Mucosa of descending colon (tissue), 3 donors: ENCODE measurements at places on chromosomes 1 and 21.

- no peak for DNase-seq
Observed at GRCh38 chr21:44703731-44704635, 7.0 kb downstream of the KRTAP10-12 start.

- DNase-seq, result no peak
Observed at GRCh38 chr1:169133801-169134502, 27.5 kb downstream of the ATP1B1 start.

DNA sequence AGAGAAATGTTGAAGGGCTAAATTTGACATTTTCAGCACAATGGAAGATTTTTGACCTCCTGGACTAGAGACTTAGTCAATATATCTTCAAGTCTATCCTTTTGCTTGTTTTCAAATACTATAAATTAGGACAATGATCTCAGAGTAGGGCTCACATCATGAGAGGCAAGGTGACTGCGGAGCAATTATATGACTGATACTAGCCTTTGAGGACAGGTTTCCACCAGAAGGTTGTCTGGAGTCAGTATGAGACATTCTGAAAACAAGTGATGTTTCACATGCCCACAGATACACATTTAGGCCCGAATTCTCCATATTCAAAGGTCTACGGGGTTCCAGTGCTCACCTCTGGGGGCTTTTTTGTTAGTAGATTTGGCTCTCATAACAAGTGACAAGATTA lies 142.3 kb upstream of the SAMSN1 start:
- DNase-seq, result no peak

- DNase-seq, result no peak
Observed at GRCh38 chr1:66342707-66343106, 191.2 kb upstream of the SGIP1 start.

- no peak for DNase-seq
Observed at GRCh38 chr1:47578026-47578720, 140.3 kb downstream of the FOXD2 start.

- DNase-seq, result no peak
Observed at GRCh38 chr1:242203262-242203661, 204.4 kb upstream of the MAP1LC3C start.

GRCh38 chr1:16116002-16116401 lies 39.9 kb downstream of the EPHA2 start:
- no peak for DNase-seq

DNA sequence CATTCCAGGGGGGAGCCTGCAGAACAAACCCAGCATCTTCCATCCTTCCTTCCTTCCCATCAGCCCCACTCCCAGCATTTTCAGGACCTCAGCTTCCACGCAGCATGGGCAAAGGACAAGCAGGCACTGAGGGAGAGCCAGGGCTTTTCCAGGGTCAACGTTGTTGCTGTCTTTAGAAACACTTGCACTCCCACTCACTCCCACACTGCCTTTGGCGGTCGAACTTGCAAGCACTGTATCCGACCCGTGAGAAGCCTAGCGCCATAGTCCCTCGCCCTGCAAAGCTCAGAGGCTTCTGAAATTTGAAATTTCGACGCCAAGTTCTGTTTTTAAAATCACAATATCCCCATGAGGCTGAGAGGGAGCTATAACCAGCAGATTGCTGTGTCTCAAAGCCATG lies 47.4 kb downstream of the KCNAB2 start:
- DNase-seq, result no peak

DNA sequence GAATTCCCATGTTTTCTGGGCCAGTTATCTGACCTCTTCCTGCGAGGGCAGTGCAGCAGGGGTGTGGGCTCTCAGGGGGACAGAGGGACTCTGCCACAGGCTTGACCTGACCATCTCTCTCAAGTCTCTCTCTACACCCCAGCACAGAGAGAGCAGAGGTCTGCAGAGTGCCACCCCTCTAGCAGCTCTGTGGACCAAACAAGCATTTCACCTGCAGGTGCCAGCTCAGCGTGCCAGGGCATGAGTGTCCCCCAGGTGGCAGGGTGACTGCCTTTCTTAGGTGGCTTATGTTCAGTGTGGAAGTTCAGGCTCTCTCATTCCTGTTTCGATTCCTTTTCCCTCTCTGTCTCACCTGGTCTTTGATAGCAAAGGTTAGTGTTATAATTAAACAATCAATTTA lies 191.3 kb downstream of the CACNA1E start:
- DNase-seq, result no peak

DNA sequence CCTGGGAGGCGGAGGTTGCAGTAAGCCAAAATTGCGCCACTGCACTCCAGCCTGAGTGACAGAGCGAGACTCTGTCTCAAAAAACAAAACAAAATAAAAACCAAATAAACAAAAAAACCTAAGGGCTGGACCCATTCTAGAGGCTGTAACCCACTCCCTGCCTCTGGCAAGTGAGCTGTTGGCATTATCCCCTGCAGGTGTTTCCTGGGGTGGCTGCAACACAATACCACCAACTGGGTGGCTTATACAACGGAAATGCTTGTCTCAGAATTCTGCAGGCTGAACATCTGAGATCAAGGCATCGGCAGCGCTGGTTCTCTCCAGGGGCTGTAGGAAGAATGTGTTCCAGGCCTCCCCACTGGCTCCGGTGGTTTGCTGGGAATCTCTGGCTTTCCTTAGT lies 15.2 kb downstream of the LRRC38 start:
- DNase-seq, result no peak

GRCh38 chr1:83512373-83513193 lies 486.3 kb downstream of the TTLL7 start:
- DNase-seq, result no peak

- DNase-seq, result no peak
Observed at GRCh38 chr1:2642131-2642559, 9.3 kb upstream of the MMEL1 start.
